ENCODE measurements at places on chromosomes 2 and 18.

- DNase-seq, result no peak
Measured at GRCh38 chr18:9428862-9429661, 46.3 kb upstream of the RALBP1 start.

DNA sequence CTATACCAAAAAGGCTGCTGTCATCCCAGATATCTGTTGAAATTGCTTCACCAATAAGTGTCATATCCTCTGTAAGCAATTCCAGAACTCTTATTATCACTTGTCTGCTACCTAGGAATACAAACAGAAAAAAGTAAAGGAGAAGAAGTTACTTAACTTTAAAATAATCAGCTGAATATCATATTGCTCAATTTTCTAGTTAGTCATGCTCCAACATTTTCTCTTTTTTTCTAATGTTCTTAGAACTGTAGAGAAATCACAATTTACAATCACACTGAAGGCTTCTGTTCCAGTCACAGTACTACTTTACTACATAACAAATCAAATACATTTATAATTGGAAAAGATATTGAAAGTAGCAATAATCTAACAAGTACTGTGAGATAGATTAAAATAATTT is 17.4 kb downstream of the RTTN start:
- no peak for DNase-seq

DNA sequence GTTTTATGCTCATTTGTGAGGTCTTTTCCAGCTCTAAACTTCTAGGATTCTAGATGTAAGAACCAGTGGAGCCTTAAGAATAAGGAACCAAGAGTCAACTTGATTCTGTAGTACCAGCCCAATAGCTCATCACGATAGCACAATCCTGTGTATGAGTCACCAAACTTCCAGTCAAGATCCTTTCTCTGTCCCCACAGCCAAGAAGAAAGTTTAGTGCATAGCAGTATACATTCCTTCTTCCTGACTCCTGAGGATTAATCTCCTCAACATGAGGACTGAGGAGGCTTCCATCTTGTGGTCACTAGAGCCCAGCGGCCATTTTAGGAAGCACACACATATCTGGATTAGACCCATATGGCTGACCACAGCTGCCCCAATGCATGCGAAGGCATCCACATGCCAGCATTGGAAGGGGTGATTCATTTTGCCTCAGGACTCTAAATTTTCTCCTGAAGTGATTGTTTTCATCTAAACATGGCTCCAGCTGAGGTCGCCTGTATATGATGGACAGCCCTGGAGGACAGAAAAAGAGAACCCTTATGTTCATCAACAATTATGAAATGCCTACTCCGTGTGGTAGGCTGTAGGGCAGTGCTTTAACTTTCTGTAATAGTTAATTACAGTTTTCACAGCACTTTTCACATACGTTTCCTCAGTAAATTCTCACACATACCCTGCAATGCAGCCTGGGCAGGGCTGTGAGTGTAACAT is 53.5 kb downstream of the RASGRP3 start:
- DNase-seq, result no peak

- DNase-seq, result no peak
Measured at GRCh38 chr18:50409236-50409635, 34.4 kb downstream of the SKA1 start.

DNA sequence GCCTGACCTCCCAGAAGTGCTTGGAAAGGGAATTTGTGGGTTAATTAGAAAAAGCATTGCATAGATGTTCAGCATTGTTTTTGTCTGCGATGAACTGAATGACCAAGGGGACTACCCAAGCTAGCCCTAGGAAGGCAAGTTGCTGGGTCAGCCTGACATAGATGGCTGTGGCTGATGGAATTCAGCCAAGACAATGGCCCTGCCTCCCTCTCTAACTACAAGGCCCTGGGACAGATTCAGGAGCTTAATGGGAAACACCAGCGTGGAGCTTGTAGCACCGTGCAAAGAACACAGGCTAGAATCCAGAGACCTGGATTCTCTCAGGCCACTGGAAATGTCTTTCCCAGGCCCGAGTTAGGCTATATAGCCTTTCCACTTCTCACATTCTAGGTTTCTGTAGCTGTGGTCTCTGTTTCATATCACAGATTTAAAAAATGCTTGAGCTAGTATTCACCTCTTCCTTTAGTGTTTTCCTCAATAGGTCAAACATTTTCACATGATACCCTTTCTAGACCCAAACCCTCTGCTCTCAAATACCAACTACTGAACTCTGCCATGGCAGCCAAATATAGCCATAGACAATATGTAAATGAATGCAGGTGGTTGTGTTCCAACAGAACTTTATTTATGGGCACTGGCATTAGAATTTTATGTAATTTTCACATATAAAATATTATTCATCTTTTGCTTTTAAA is 294.3 kb upstream of the MEX3C start:
- no peak for DNase-seq

GRCh38 chr2:168231609-168232241 is 15.7 kb downstream of the STK39 start:
- no peak for DNase-seq

GRCh38 chr2:121151311-121152109 is 133.5 kb downstream of the TFCP2L1 start:
- DNase-seq, result no peak

GRCh38 chr2:35963824-35964223 is 391.8 kb upstream of the CRIM1 start:
- DNase-seq, result no peak

DNA sequence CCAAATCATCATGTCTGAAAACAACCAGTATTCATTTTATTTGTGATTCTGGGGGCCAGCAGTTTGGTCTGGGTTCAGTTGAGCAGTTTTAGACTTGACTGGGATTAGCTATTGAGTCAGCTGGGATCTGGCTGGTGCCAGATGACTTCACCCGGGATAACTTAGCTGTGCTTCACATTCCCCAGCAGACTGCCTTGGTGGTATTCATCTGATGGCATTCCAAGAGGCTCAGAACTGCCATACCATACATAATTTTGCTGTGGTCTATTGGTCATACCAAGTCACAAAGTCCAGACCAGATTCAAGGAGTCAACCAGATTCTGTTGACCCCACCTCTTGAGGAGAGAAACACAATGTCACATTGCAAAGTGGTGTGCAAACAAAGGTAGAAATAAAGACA is 7.8 kb upstream of the FSHR start:
- DNase-seq, result no peak

DNA sequence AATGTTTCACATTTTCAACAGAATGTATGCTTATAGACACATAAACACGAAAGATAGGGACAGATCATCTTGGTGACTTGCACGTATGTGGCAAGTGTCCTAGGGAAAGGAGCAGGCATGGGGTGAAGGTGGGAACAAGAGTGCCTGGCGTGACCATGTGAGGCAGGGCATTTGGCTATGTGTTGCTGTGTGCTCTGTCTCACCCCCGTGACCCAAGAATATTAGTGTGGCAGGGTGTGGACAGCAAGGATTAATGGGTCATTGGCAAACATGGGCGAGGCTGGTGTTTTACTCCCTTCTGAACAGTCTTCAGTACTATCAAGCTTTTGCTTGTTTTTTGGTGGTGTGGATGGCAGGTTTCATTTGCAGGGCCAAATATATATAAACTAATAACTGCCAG is 1.3 kb upstream of the VWA3B start:
- DNase-seq, result no peak

GRCh38 chr2:60554074-60554645 is 706 bp upstream of the BCL11A start:
- no peak for DNase-seq

- no peak for DNase-seq
Measured at GRCh38 chr18:48893061-48893607, 57.6 kb downstream of the SMAD7 start.

DNA sequence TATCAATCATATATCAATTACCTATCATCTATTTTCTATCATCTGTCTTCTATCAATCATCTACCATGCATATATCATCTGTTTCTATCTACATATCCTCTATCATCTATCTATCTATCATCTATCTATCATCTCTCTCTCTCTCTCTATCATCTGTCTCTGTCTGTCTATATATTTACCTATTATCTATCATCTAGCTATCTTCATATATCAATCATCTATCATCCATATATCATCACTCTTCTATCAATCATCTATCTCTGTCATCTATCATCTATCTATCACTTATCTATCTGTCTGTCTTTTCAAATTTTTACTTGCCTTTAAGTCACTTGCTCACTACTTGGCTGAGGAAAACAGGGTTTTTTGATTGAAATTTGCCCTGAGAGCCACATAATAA is 592.3 kb downstream of the DCDC2C start:
- no peak for DNase-seq

Data from GF-D8 (cell line).